ENCODE measurements at places on chromosomes 7 and 10.

- DNase-seq: no peak
Measured at GRCh38 chr7:146002431-146003078, 114.0 kb upstream of the CNTNAP2 start.

GRCh38 chr7:33237036-33237435, 107.7 kb downstream of the BBS9 start:
- DNase-seq: no peak

DNA sequence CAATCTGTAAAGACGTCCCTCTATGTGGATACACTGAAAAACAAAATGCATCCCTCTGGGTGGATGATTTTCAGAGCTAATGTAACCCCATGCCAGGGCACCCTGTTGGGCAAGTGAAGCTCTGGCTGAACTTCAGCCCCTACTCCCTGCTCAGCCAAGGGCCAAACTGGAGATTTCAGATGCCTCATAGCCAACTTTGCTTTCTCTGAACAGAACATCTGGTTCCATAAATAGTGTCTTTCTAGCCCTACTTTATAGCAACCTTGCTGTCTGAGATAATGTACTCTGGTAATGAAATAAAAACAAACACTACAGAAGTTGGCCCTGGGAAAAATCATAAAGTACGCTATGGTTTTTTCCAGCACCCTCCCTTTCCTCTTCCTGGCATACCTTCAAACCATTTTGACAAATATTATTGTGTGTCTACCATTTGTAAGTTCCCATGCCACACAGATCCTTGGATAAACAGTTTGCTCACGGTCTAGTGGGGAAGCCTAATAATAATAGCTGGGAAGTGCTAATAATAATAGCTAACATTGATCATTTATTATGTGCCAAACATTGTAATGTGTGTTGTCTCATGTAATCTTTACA, 3.4 kb downstream of the ENTPD1 start:
- DNase-seq: no peak

DNA sequence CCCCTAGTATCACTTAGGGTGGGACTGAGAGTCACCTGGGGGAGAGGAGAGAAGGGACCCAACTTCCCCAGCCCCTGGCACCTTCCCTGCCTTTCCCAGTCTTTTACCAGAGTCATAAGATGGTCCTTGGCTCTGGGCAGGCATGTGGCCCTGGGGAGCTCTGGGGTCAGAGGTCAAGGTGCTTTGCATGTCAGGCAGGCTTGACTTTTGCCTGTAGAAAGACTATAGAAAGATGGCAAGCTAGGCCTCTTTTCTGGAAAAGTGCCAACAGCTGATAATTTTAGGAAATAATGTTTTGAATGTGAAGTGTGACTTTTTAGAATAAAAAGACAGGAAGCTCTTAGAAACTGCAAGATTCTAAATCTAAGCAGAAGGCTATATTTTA, 67.5 kb downstream of the MKI67 start:
- DNase-seq: no peak

DNA sequence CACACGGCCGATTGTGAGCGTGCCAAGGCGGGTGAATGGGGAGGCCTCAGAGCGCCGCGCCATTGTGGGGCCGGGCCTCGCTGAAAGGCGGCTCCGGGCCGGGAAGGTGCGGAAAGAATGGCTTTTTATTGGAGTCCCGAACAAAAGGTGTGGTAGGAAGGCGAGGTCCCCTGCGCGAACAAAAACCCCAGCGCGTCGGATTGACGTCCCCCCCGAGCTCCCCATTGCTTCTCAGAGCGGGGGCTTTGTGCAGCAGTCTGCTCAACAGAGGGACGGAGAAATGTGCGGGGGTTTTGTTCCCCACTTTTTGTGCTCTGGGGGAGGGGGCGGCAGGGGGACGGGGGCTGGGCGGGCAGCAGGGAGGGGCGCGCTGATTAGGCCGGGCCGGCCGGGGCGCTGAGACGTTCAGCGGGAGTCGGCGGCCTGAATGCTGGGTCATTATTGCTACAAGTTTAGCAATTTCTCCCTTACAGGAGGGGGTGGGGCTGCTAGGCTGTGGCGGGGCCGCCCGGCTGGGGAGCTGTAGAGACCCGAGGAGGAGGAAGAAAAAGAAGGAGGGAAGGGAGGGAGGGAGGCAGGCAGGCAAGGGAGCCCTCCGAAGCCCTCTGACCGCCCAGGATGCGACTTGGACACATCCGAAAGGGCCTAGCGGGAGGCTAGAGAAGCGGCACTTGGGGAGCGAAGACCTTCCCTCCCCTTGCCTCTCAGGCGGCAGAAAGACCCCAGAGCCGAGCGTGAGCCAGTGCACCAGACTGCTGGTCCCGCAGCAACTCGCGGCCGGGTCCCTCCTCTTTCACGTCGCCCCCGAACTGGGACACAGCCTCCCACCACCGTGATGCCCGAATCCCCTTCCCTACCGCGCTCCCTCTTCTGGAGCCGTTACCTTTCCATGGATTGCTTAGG, 4.6 kb downstream of the NKX2-3 start:
- DNase-seq: no peak

GRCh38 chr7:51077987-51078370, 238.6 kb downstream of the COBL start:
- DNase-seq: no peak

All from HTR-8/SVneo (cell line).